ENCODE measurements at places on chromosomes 13 and 19. TPM values are rescaled to one million over a fixed set of nuclear protein-coding genes. Genes with fewer than 3 reads are reported as not detected.

- DNase-seq = no peak
- no peaks in the 10 kb centered on the region for H3K27me3 ChIP-seq
- H3K27ac ChIP-seq = no peak overlapping the region
- no peaks in the 10 kb centered on the region for H3K36me3 ChIP-seq
Observed at GRCh38 chr13:36666477-36667229, 7.2 kb upstream of the SERTM1 start.

DNA sequence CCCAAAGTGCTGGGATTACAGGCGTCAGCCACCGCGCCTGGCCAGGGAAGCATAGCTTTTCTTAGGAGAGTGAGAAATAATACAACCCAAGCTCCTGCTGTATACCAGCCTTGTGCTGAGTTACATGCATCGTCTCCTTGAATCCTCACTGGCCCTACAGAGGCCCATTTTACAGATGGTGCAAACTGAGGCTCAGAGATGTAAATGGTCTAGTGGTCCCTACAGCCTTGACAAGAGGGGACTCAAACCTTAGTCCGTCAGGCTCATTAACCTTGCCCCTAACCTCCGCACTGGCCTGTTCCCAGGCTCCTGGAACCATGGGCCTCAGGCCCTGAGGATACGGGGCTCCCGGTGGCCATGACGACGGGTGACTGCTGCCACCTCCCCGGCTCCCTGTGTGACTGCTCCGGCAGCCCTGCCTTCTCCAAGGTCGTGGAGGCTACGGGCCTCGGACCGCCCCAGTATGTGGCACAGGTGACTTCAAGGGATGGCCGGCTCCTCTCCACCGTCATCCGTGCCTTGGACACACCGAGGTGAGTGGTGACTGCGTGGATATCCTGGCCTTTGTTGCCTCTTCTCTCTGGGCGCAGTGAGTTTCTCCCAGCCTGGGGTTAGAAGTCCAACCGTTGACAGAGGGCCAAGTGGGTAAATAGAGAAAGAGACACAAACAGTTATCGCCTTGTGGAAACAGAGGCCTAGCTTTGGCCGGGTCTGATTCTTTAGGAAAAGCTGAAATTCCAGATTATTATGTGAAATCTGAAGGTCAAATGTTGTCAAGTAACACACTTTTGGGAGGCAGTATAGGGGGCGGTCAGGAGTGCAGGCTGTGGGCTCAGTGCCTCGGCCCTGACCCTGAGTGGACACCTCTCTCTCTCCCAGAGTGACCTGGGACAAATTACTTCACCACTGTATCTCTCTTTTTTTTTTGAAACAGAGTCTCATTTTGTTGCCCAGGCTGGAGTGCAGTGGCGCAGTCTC lies 8.7 kb downstream of the MARCHF2 start:
- H3K4me3 ChIP-seq = no peak overlapping the region
- no peak for DNase-seq

- H3K4me3 ChIP-seq = no peak overlapping the region
- DNase-seq = no peak
- H3K27ac ChIP-seq = no peak overlapping the region
- H3K36me3 ChIP-seq = no peaks in the 10 kb centered on the region
- H3K27me3 ChIP-seq = no peaks in the 10 kb centered on the region
Observed at GRCh38 chr19:39878398-39878797, 32.2 kb upstream of the FBL start.

DNA sequence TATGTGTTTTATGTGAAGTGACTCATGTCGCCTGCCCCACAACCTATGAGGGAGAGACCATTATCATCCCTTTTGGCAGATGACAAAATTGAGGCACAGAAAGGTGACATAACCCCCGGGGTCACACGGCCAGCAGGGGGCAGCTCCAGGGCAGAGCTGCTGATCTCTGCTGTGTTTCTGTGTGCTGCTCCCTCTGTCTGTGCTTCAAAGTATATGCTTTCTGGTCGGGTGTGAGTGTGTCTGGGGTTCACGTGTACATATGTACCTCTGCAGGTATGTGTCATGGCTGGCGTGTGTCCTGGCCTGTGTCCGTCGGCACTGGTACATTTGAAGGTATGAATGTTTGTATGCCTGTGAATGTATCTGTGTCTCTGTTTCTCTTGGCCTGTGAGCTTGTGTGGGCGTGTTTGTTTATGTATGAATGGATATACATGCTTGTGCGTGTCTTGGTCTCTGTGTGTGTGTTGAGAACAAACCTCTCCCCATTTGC lies 7.1 kb downstream of the LIPE start:
- H3K4me1 ChIP-seq = no peaks in the 10 kb centered on the region
- H3K36me3 ChIP-seq = no peaks in the 10 kb centered on the region
- no peak overlapping the region for H3K27ac ChIP-seq
- H3K4me3 ChIP-seq = no peak overlapping the region

DNA sequence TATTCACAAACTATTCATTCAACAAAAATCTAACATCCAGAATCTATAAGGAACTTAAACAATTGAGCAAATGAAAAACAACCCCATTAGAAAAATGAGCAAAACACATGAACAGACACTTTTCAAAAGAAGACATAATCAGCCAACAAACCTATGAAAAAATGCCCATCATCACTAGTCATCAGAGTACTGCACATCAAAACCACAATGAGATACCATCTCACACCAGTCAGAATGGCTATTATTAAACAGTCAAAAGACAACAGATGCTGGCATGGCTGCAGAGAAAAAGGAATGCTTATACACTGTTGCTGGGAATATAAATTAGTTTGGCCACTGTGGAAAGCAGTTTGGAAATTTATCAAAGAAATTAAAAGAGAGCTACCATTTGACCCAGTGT lies 487.6 kb downstream of the GPC6 start:
- no peak overlapping the region for H3K4me3 ChIP-seq
- H3K4me1 ChIP-seq = no peaks in the 10 kb centered on the region
- no peak for DNase-seq
- no peaks in the 10 kb centered on the region for H3K36me3 ChIP-seq
- no peaks in the 10 kb centered on the region for H3K27me3 ChIP-seq

Gene ADAT3
- total RNA-seq = 3.3 TPM

Gene PRTN3
- not detected for total RNA-seq

Gene ZNF682
- 7.5 TPM for total RNA-seq

DNA sequence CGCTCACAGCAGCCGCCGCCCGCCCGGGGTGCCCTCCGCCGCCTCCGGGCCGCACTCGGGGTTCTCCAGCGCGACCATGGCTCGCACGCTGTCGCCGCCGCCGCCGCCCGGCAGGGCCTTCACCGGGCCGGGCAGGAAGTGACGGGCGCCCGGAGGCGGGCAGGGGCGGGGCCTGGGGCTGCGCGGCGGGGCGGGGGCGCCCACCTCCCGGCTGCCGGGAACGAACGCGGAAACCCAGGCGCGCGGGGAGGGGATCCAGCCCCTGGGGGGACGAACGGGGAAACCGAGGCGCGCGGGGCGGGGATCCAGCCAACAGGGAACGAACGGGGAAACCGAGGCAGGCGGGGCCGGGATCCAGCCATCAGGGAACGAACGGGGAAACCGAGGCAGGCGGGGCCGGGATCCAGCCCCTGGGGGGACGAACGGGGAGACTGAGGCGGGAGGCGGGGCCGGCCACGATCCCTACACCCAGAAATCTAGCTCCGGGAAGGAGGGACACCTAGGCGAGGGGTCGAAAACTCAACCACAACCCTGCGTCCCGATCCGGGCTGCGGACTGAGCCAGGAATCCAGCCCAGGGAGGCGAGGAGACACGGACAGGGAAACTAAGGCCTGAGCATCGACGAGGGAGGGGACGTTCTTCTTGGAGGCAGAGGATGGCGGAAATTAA lies at the start of gene R3HDM4:
R3HDM4 (minus strand) TSS at position 140 of the 669 bp plus-strand sequence; CDS start at position 78, 62 bp downstream.
- H3K27me3 ChIP-seq = no peaks in the 10 kb centered on the region
- peak within 1 kb of the TSS; percentile 81 for H3K4me3 ChIP-seq
- H3K36me3 ChIP-seq = no peaks in the 10 kb centered on the region
- DNase-seq = peak; percentile 88
- H3K27ac ChIP-seq = peak within 1 kb of the TSS; percentile 33

Data from aorta (tissue), 5 donors.